ENCODE measurements at places on chromosomes 11 and 22. TPM values are rescaled to one million over a fixed set of nuclear protein-coding genes. Genes with fewer than 3 reads are reported as not detected.

- no peaks in the 10 kb centered on the region for H3K36me3 ChIP-seq
- no peak overlapping the region for H3K4me3 ChIP-seq
- DNase-seq = no peak
- H3K27ac ChIP-seq = no peak overlapping the region
- no peaks in the 10 kb centered on the region for H3K4me1 ChIP-seq
Measured at GRCh38 chr11:68106165-68106940, 14.8 kb downstream of the CHKA start.

DNA sequence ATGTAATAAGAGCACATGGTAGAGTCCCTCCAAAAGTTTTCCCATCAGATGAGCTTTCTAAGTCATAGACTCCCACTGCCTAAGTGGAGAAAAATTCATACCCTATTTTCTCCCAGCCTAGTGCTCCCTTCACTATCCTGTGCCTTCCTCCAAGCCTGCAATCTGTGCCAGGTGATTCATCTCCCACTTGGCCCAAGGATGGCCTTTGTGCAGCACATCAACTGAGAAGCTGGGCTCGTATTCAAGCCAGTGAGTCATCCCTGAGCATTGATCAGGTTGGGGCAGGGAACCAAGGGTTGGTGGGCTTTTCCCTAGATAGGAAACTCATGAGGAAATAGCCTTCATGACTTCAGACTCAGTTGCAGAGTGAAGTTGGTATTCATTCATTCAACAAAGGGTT lies 64.6 kb downstream of the PANX1 start:
- no peak for DNase-seq
- H3K36me3 ChIP-seq = no peaks in the 10 kb centered on the region
- no peaks in the 10 kb centered on the region for H3K27me3 ChIP-seq
- no peak overlapping the region for H3K27ac ChIP-seq
- no peak overlapping the region for H3K4me3 ChIP-seq
- no peaks in the 10 kb centered on the region for H3K4me1 ChIP-seq

- H3K36me3 ChIP-seq = no peaks in the 10 kb centered on the region
- H3K27ac ChIP-seq = no peak overlapping the region
- peaks cover 8% of the 10 kb centered on the region for H3K27me3 ChIP-seq
- no peak overlapping the region for H3K4me3 ChIP-seq
Measured at GRCh38 chr11:35917676-35918075, 26.2 kb upstream of the LDLRAD3 start.

- no peaks in the 10 kb centered on the region for H3K4me1 ChIP-seq
- H3K4me3 ChIP-seq = no peak overlapping the region
- H3K36me3 ChIP-seq = no peaks in the 10 kb centered on the region
- DNase-seq = no peak
- H3K27ac ChIP-seq = no peak overlapping the region
- no peaks in the 10 kb centered on the region for H3K27me3 ChIP-seq
Measured at GRCh38 chr11:109747839-109748238, 325.8 kb downstream of the C11orf87 start.

DNA sequence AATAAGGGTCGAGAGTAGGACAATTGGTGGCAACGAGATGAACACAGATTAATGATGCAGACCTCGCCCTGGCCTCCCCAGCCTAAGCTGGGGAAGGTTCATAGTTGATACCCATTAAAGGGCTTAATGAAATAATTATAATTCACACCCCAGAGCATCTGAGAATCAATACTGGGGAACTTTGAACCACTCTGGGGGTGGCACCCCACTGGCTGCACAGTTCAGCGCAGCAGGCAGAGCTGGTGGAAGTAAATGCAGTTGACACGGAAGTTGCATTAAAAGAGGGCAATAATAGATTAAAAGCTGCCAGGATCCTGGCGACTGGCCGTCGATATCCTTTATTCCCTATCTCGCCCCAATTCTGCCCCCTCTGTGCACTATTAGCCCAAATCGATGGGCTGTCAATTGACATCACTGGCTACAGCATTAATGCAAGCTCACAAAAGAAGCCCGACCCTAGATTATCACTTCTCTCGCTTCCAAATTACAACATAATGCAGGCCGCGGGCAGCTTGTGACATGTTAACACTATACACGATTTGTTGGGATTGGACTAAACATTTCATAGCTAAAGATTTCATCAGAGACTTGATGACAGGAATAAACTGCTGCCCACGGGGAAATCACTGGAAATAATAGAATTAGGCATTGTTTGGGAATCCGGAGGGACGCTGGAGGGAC lies 14.5 kb downstream of the HSPA8 start:
- H3K36me3 ChIP-seq = no peaks in the 10 kb centered on the region
- H3K27me3 ChIP-seq = no peaks in the 10 kb centered on the region
- DNase-seq = no peak
- H3K4me1 ChIP-seq = no peaks in the 10 kb centered on the region

Gene RIMBP3B
- total RNA-seq = not detected

- H3K27me3 ChIP-seq = no peaks in the 10 kb centered on the region
- DNase-seq = no peak
- peak overlapping the region; percentile 69 for H3K4me3 ChIP-seq
- H3K36me3 ChIP-seq = peaks cover 31% of the 10 kb centered on the region
- H3K27ac ChIP-seq = peak overlapping the region; percentile 91
- peaks cover 20% of the 10 kb centered on the region for H3K4me1 ChIP-seq
Measured at GRCh38 chr11:75400146-75400865, 988 bp downstream of the RPS3 start.

Gene LSP1
- total RNA-seq = 23.3 TPM

DNA sequence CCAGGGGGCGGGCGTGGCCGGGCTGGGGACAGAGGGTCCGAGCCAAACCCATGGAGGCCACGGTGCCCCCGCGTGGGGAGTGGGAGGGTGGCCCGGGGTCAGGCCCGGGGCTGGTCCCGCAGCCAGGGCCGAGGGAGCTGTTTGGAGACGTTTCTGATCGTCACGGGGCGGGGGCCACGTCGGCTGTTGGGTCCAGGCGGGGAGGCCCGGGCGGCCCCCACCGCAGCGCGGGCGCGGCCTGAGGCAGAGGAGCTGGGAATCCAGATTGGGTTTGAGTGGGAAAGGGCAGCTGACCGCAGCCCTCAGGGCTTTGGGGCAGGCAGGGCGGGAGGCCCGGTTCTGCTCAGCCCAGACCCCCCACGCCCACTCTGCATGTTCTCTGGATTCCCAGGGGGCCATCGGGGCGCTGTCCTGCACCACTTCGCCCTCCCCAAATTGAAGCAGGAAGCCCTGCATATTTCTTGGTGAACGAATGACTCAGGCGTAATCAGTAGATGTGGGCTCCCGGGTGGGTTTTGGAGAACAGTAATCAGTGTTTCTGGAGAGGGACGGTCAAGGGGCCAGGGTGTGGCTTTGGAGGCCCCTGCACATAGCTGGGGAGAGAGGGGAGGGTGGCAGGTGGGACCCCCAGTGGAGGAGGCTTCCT lies 583 bp downstream of the MRPL23 start:
- no peaks in the 10 kb centered on the region for H3K36me3 ChIP-seq
- no peaks in the 10 kb centered on the region for H3K27me3 ChIP-seq
- H3K27ac ChIP-seq = no peak overlapping the region
- H3K4me3 ChIP-seq = no peak overlapping the region

- peak overlapping the region; percentile 94 for H3K27ac ChIP-seq
- peaks cover 50% of the 10 kb centered on the region for H3K36me3 ChIP-seq
- no peaks in the 10 kb centered on the region for H3K27me3 ChIP-seq
- no peak for DNase-seq
- no peak overlapping the region for H3K4me3 ChIP-seq
Measured at GRCh38 chr22:31086703-31087330, 5.7 kb downstream of the SMTN start.

Gene TRPM5
- total RNA-seq = not detected

DNA sequence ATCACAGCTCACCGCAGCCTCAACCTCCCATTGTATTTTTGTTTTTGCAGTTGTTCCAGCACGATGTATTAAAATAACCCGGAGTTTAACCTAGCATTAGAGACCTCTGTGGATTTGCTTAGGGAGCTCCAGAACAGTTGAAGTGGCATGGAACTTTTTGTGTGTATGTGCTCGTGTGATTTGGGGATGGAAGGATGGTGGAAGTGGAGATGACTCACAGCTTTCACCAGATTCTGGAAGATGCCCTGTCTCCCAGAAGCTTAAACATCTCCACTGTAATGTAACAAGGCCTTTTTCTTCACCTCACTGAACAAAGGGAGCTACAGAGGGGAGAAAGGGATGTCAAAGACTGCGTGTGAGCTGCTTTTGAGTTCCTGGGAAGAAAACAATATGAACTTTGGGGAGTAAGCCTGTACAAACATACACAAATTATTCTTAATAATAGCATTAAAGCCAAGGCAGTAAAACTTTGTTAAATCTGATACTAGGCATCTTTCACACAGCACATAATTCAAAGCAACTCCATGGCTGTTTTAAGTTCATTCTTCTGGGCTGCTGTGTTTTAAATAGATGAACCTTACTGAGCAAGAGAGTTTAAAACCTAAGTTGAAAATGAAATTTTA lies 226.4 kb downstream of the ADAMTS15 start:
- no peak overlapping the region for H3K4me3 ChIP-seq
- H3K36me3 ChIP-seq = no peaks in the 10 kb centered on the region

DNA sequence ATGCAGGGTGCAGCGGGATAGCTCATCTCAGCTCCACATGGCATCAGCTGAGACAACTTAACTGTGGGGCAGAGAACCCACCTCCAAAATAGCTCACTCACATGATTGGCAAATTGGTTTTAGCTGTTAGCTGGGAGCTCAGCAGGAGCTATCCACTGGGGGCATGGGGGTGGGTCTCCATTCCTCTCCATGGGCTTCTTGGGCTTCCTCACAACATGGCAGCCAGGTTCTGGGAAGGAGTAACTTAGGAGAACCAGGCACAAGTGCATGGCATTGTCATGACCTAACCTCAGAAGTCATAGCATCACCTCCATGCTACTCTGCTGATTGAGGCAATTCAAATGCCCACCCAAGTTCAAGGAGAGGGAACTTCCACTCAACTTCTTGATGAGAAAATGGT lies 85.5 kb downstream of the MN1 start:
- DNase-seq = no peak
- H3K36me3 ChIP-seq = no peaks in the 10 kb centered on the region
- H3K4me3 ChIP-seq = no peak overlapping the region
- no peaks in the 10 kb centered on the region for H3K27me3 ChIP-seq
- peaks cover 30% of the 10 kb centered on the region for H3K4me1 ChIP-seq
- no peak overlapping the region for H3K27ac ChIP-seq

DNA sequence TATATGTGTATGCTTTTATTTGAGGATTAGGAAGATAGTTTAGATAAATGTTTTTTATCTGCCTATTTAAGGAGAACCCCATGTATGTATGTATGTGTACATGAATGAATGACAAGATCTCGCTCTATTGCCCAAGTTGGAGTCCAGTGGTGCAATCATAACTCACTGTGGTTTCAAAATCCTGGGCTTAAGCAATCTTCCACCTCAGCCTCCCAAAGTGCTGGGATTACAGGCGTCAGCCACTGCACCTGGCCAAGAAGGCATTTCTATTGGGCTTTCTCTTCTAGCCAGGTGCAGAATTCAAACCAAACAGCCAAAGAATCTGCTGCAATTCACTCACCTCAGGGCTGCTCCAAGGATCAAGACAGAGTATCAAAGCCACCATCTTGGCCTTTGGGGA lies 25.5 kb upstream of the DGKZ start:
- H3K27ac ChIP-seq = no peak overlapping the region
- H3K27me3 ChIP-seq = no peaks in the 10 kb centered on the region
- no peaks in the 10 kb centered on the region for H3K4me1 ChIP-seq
- no peak overlapping the region for H3K4me3 ChIP-seq
- H3K36me3 ChIP-seq = no peaks in the 10 kb centered on the region

- DNase-seq = no peak
- no peaks in the 10 kb centered on the region for H3K4me1 ChIP-seq
- H3K4me3 ChIP-seq = no peak overlapping the region
- no peaks in the 10 kb centered on the region for H3K27me3 ChIP-seq
Measured at GRCh38 chr11:71489311-71490043, 36.5 kb downstream of the NADSYN1 start.
